ENCODE measurements at places on chromosomes 12 and 14. TPM values are rescaled to one million over a fixed set of nuclear protein-coding genes. Genes with fewer than 3 reads are reported as not detected.

Gene CLEC4C
- 0.39 TPM for total RNA-seq

DNA sequence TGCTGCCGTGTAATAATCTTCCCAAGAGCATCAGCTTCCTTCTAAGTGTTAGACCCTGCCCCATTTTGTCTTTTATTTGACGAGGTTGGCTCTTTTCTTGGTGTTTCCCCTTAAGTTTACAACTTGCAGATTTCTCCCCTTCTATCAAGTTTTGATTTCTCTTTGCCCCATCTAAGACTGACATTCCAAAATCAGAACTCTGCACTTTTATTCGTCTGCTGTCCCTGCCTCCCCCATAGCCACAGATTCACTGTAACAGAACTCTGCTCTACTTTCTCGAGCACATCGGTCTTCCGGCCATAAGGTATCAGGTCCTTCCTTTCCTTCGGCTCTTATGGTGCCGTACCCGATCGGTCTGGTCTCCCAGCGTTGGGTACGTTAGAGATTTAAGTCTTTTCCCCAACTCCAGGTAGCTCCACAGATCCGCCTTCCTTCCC lies 563 bp downstream of the DCP1B start:
- H3K27me3 ChIP-seq: no peaks in the 10 kb centered on the region
- H3K4me3 ChIP-seq: peak overlapping the region; percentile 92
- DNase-seq: no peak

Gene C12orf75
- 7.9 TPM for total RNA-seq

- DNase-seq: no peak
- H3K27me3 ChIP-seq: no peaks in the 10 kb centered on the region
- H3K4me1 ChIP-seq: no peaks in the 10 kb centered on the region
- no peaks in the 10 kb centered on the region for H3K36me3 ChIP-seq
- H3K4me3 ChIP-seq: no peak overlapping the region
Observed at GRCh38 chr12:105831372-105831771, 307.4 kb downstream of the NUAK1 start.

- no peaks in the 10 kb centered on the region for H3K27me3 ChIP-seq
- peaks cover 37% of the 10 kb centered on the region for H3K4me1 ChIP-seq
- no peak for DNase-seq
- H3K4me3 ChIP-seq: no peak overlapping the region
- H3K27ac ChIP-seq: no peak overlapping the region
- no peaks in the 10 kb centered on the region for H3K36me3 ChIP-seq
Observed at GRCh38 chr12:66665435-66665985, 13.4 kb downstream of the GRIP1 start.

Gene SYNDIG1L
- not detected for total RNA-seq

DNA sequence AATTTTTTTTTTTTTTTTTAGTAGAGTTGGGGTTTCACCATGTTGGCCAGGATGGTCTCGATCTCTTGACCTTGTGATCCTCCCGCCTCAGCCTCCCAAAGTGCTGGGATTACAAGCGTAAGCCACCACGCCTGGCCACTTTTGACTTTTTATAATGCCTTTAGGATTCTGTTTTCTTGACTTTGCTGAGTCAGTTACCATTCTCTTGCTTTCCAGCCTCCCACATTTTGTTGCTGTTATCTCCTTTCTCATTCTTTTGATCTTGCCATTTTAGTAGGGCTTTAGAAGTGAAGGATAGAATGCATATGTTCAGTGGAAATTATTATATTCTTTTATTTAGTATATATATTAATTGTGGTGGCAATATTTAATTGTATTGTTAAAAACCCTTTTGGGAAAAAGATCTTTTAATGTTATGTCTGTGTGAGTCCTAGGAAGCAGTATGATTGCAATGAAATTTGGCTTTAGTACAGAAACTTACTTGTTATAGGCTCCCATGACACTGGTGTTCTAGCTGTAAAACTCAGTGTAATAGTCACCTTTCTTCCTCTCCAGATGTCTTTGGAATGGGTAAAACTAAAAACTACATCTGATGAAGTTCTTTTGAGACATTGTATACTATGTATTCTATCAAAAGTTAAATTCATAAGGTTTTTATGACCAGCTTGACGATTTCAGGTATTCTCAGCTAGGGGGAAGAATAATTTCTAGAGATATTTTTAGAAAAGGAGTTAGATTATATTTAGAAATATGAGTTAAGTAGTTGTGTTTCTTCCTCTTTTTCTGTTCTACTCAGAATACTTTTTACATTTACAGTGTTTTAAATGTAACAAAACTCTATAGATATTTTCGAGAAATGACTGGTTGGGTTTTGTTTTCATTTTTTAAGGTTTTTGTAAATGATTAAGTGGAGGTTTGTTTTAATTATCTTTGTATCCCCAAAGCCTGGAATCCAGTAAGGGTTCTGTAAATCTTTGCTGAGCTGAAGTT lies 74.7 kb downstream of the APAF1 start:
- H3K27me3 ChIP-seq: no peaks in the 10 kb centered on the region
- H3K27ac ChIP-seq: no peak overlapping the region
- no peak overlapping the region for H3K4me3 ChIP-seq
- peaks cover 16% of the 10 kb centered on the region for H3K36me3 ChIP-seq

- H3K27me3 ChIP-seq: no peaks in the 10 kb centered on the region
- H3K4me1 ChIP-seq: no peaks in the 10 kb centered on the region
- no peaks in the 10 kb centered on the region for H3K36me3 ChIP-seq
- DNase-seq: no peak
- no peak overlapping the region for H3K4me3 ChIP-seq
Observed at GRCh38 chr12:91053951-91054715, 3.7 kb downstream of the KERA start.

GRCh38 chr12:84355561-84355960 lies 557.0 kb downstream of the SLC6A15 start:
- no peaks in the 10 kb centered on the region for H3K27me3 ChIP-seq
- H3K4me3 ChIP-seq: no peak overlapping the region
- DNase-seq: no peak
- no peaks in the 10 kb centered on the region for H3K4me1 ChIP-seq
- no peak overlapping the region for H3K27ac ChIP-seq

Gene CDCA3
- total RNA-seq: 1.8 TPM

DNA sequence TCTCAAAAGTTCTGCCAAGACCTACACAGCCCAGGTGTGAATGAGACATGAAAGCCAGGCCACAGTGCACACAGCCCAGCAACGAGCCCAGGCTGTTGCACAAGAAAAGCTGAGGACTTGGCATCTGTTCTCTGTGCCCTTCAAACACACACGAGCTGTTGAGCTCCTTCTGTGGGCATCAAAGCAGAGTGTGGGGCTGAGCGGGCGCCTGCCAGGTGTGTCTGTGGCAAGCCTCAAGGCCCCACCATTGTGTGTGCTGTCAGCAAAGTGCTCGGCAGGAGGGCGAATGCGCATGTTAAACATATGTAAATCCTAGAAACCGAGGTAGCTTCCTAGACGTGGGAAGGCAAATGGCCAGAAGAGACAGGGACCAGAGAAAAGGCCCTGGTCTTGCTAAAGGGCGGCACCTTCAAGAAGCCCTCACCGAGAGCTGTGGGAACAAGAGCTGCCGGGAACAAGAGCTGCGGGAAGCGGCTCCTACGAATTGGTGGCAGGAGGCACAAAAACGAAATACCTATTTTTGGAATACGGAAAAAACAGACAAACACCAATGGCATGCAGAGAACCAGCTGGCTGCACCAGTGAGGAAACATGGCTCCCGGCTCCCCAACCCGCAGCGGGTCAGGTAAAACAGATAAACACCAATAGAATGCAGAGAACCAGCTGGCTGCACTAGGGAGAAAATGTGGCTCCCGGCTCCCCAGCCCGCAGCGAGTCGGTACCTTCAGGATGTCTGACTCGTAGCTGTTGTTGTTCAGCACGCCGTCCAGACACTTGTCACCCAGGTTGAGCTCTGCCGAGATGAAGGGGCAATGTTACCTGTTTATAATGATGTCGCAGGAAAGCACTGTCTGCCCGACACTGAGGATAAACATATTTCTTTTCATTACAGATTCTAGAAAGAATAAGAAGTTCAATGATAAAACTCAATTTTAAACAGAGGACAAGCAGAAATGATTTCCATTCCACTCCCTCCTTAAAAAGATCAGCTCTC lies 19.0 kb upstream of the GOLGA3 start:
- no peak for DNase-seq
- H3K4me1 ChIP-seq: no peaks in the 10 kb centered on the region
- no peak overlapping the region for H3K4me3 ChIP-seq
- H3K27ac ChIP-seq: no peak overlapping the region
- no peaks in the 10 kb centered on the region for H3K27me3 ChIP-seq

Gene SPTLC2
- total RNA-seq: 41.4 TPM

Gene ACSM4
- total RNA-seq: not detected

GRCh38 chr12:115636546-115636945 lies 640.9 kb downstream of the MED13L start:
- H3K27ac ChIP-seq: no peak overlapping the region
- no peak overlapping the region for H3K4me3 ChIP-seq
- H3K4me1 ChIP-seq: no peaks in the 10 kb centered on the region
- no peak for DNase-seq
- no peaks in the 10 kb centered on the region for H3K27me3 ChIP-seq

DNA sequence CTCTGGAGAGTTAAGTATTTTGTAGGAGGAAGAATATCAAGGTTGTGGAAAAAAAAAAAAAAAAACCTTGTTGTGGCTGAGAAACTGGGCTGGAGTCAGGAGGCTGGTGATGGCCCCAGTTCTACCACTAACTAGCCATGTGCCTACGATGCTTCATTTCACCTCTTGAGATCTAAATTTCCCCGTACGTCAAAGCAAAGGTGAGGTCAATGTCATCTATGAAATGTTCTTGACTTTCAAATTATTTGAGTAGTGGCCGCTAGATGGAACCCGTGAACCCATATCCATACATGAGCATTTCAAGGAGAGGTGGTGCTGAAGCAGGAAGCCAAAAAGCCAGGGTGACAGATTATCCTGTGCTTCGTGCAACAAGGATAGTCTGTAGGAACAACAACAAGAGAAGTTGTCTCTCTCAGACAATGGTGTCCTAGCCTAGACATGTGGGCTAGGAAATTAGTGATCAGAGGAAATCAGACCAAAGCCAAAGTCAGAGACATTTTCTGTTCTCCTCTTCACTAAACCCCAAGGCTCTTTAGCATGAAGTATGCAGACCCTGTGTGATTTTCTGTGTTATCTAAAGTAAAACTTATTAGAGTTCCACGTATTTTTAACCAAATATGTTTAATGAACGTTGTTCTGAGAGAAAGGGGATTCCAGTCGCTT lies 95.5 kb upstream of the ETV6 start:
- peaks cover 3% of the 10 kb centered on the region for H3K4me1 ChIP-seq
- DNase-seq: peak; percentile 70
- H3K36me3 ChIP-seq: no peaks in the 10 kb centered on the region
- no peak overlapping the region for H3K4me3 ChIP-seq
- H3K27me3 ChIP-seq: no peaks in the 10 kb centered on the region

GRCh38 chr14:103185051-103186029 lies 62.1 kb downstream of the TNFAIP2 start:
- H3K27me3 ChIP-seq: peaks cover 20% of the 10 kb centered on the region
- DNase-seq: peak; percentile 49
- peaks cover 14% of the 10 kb centered on the region for H3K4me1 ChIP-seq
- H3K36me3 ChIP-seq: no peaks in the 10 kb centered on the region

- peaks cover 5% of the 10 kb centered on the region for H3K27me3 ChIP-seq
- H3K27ac ChIP-seq: no peak overlapping the region
- H3K36me3 ChIP-seq: no peaks in the 10 kb centered on the region
Observed at GRCh38 chr14:54253195-54253947, 143.4 kb upstream of the CDKN3 start.

Gene TAS2R42
- total RNA-seq: not detected

DNA sequence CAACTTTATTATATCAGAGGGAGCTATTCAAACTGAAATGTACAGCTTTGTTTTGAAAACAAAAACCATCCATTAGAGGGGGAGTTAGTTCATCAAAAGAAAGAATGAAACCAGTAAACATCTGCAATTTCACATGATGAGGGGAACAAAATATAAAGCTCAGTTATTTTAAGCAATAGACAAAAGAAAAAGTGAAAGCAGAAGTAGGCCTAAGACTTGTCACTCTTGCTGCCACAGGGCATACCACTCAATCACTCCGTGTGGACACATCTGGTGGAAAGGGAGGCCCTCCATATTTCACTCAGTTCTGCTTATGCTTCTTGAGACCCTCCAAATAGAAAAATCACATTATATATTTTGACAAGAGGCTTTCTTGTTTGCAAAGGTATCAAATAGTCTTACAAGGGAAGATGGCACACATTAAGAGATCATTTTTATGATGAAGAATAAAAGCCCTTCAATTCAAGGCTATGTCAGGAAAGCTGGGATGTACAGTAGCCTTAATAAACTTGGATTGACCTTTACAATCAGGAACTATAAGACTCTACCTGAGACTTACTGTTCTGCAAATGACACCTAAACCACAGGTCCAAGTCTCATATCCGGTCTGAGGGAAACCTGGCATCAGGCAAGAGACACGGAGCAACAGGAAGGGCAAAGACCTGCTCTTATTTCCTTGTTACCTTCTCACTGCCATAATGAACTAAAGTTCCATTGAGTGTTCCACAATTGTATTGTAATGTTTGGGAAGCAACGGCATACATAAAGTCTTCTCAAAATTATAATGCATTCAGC lies 222.5 kb upstream of the GRIP1 start:
- peak overlapping the region; percentile 48 for H3K27ac ChIP-seq
- DNase-seq: peak; percentile 48
- no peaks in the 10 kb centered on the region for H3K27me3 ChIP-seq
- no peaks in the 10 kb centered on the region for H3K36me3 ChIP-seq

- H3K4me1 ChIP-seq: peaks cover 74% of the 10 kb centered on the region
- no peak for DNase-seq
- peak overlapping the region; percentile 79 for H3K27ac ChIP-seq
- no peaks in the 10 kb centered on the region for H3K27me3 ChIP-seq
Observed at GRCh38 chr14:100066962-100067361, 1.7 kb downstream of the EVL start.

Gene KRT74
- total RNA-seq: not detected

DNA sequence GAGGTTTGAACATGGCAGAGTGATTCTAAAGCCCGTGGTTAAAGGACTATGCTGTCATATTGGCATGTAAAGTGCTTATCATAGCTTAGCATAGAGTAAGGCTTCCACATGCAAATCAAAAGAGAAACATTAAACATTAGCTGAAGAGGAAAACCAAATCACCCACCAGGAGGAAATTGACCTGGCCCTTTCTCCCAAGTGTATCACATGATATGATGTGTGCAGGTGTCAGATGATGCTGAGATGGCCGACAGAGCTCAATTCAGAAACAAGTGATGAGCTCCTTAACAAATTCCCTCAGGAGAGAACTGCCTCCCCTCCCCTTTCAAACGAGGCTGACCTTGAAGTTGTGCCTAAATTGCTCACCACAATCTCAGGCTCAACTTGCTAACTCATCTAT lies 217.1 kb upstream of the BTG1 start:
- DNase-seq: peak; percentile 80
- H3K27ac ChIP-seq: peak overlapping the region; percentile 95
- H3K36me3 ChIP-seq: no peaks in the 10 kb centered on the region
- H3K4me3 ChIP-seq: peak overlapping the region; percentile 51
- H3K4me1 ChIP-seq: peaks cover 55% of the 10 kb centered on the region

Gene SLC7A7
- total RNA-seq: 59.5 TPM

All from B cell (primary cell).